GM20000 (cell line): ENCODE measurements at places on chromosomes 16 and 17.
A peak's percentile ranks its signal among the peaks of the same experiment; 100 is the strongest.

DNA sequence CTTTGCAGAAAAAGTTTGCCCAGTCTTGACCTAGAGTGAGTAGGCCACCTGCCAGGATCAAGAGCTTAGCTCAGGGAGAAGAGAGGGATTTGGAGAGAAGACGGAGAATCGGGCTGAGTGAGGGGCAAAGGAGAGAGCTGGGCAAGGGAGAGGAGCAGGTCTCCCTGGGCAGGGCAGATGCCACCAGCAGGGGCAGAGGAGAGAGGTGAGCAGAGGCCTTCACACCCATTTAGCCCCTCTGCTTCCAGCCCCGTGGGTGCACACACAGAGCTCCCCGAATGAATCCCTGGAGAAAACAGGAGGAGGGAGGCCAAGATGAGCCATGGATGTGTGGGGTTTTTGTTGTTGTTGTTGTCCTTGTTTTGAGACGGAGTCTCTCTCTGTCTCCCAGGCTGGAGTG, 29.2 kb downstream of the TBX4 start:
- DNase-seq = no peak

- DNase-seq = no peak
Observed at GRCh38 chr16:69471121-69471520, 46.7 kb downstream of the CYB5B start.

DNA sequence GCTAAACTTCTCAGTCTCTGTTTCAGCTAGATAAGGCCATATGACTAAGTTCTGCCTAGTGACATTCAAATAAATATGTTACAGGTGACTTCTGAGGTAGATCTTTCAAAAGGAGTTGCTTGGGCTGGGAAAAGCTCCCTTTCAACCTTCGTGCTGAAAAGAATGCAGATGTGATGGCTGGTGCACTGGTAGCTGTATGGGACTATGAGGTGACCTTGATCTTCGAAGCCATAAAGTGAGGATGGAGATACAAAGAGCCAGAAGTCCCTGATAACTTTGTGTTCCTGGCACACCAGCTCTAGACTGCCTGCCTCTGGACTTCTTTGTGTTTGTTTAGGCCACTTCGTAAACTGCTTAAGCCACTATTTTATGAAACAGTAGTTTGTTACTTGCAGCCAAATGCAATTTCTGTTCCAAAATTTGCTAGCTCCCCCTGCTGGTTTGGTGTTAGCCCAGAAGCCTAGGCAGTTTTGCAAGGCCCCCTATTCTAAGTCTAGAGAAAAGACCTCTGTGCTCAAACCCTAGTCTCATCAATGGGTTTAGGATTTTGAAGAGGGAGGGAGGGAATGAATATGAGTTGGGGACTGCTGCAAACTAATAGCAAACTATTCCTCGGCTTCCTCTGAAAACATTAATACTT, 23.3 kb upstream of the ERCC4 start:
- no peak for DNase-seq

GRCh38 chr17:72273289-72274056, 152.7 kb downstream of the SOX9 start:
- no peak for DNase-seq

GRCh38 chr16:48637039-48637438, 27.1 kb upstream of the N4BP1 start:
- DNase-seq = no peak

DNA sequence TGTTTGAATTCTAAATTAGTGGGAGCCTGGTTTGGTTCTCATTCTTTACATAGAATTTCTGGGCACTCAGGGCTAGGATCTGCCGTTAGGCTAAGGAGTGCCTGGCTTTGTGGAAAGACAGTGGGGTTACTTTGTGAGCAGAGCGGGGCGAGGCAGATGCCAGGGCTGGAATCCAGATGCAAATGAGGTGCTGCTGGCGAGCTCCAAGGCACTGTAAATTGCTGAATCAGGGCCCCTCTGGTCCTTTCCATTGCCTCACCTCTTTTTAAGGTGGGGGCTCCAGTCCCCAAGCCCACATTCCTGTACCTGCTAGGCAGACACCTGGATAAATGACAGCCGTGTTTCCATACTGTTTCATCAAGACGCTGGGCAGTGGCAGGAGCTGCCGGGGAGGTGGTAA, 33.8 kb downstream of the PIPOX start:
- no peak for DNase-seq

DNA sequence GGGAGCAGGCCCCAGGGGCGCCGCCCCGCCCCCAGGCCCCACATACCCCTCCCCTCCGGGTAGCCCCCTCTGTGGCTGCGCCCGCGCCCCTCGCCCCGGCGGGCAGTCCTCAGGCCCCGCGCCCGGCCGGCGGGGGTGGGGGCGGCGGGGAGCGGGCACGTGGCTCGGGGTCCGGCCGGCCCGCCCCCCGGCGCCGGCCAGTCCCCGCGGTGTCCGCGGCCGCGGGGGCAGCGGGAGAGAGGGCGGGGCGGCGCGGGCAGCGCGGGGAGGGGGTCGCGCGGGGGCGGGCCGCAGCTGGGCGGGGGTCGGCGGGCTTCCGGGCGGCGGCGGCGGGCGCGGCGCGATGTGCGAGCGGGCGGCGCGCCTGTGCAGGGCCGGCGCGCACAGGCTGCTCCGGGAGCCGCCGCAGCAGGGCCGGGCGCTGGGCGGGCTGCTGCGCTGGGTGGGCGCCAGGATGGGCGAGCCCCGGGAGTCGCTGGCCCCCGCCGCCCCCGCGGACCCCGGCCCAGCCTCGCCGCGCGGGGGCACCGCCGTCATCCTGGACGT, 335 bp downstream of the NECAB2 start:
- peak; percentile 44 for DNase-seq

- DNase-seq = no peak
Observed at GRCh38 chr16:48276102-48276501, 28.8 kb upstream of the ABCC11 start.

- DNase-seq = no peak
Observed at GRCh38 chr16:4373909-4374742, 2.5 kb downstream of the VASN start.

GRCh38 chr17:13725288-13725990, 123.7 kb upstream of the HS3ST3A1 start:
- DNase-seq = no peak

GRCh38 chr16:81551151-81551808, 106.7 kb downstream of the CMIP start:
- DNase-seq = peak; percentile 34

DNA sequence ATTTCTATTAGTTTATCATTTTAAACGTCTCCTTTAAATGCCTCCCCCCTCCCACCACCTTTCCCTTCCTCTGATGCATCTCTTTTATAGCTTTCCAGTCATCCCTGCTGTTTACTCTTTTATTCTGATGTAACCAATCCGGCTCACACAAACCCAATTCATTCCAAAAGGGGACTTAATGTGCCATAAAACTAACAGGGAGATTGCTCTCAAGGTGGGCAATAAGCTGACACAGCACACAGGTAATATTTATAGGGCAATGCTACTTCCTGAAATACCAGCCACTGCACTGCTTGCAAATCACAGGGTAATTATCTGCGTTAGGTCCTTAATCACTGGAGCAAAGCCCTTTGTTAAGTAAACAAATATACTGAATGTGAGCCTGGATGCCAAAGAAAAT, 23.3 kb upstream of the CA10 start:
- no peak for DNase-seq

DNA sequence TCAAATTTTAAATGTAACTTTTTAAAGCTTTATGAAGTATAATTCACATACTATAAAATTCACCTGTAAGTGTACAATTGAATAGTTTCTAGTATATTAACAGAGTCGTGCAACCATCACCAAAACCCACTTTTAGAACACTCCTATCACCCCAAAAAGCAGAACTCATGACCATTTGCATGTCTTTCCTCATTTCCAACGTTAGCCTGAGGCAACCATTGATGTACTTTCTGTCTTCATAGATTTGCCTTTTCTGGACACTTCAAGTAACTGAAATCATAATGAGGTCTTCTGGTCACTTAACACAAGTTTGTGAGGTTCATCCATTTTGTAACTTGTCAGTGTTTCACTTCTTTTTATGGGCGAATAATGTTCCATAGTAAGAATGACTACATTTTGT, 33.2 kb downstream of the METTL16 start:
- DNase-seq = no peak

DNA sequence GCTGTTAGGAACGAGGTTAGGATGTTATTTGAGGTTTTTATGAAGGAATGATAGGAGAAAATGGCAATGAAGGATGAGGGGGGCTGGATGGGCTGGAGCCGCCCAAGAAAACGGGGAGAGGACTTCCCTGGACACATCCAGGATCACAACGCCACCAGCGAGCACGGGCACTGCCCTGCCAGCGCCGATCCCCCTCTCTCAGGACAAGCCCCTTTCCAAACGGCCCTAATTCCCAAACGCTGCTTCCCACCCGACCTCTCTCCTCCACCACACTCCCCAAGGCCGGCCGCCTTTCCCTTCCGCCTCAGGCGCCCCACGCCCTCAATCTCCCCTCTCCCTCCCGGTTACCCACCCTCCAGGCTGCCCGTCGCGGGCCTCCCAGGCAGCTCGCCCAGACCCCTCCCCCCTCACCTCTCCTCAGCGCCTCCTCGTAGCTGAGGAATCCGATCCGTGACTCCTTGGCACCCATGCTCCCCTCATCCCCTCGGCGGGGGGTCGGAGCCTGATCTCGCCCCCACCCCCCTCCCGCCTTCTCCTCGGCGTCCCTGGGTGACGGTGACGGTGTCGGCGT, 377 bp downstream of the USP32 start:
- DNase-seq = no peak

- no peak for DNase-seq
Observed at GRCh38 chr17:78106211-78106610, 22.3 kb downstream of the TMC6 start.

GRCh38 chr17:9982159-9982558, 77.1 kb upstream of the RCVRN start:
- DNase-seq = no peak

- no peak for DNase-seq
Observed at GRCh38 chr16:11179574-11179973, 76.4 kb downstream of the SOCS1 start.

- DNase-seq = no peak
Observed at GRCh38 chr16:31706925-31707324, 166.7 kb upstream of the ZNF267 start.

GRCh38 chr17:7295230-7296180, 1.1 kb upstream of the YBX2 start:
- peak; percentile 34 for DNase-seq

- DNase-seq = no peak
Observed at GRCh38 chr16:51119973-51120729, 30.9 kb downstream of the SALL1 start.

DNA sequence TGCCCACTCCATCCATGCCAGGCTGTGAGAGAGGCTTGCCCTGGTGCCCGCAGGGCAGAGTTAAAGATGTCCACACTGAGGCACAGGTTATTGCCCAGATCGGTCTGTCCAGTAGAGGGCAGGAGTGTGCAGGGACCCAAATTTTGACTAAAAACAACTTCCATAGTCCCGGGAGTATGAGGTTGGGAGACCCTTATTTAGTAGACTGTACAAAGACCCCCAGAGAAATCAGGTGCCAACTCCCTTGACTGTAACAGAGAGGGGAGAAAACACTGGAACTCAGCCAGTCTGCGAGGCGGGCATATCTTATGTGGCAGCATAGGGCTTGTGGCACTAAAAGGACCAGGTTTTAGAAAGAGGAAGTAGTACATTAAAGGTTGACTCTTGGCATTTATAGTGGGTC, 43.4 kb downstream of the HNF1B start:
- DNase-seq = peak; percentile 66

GRCh38 chr17:80133626-80133970, 13.3 kb downstream of the EIF4A3 start:
- DNase-seq = no peak

DNA sequence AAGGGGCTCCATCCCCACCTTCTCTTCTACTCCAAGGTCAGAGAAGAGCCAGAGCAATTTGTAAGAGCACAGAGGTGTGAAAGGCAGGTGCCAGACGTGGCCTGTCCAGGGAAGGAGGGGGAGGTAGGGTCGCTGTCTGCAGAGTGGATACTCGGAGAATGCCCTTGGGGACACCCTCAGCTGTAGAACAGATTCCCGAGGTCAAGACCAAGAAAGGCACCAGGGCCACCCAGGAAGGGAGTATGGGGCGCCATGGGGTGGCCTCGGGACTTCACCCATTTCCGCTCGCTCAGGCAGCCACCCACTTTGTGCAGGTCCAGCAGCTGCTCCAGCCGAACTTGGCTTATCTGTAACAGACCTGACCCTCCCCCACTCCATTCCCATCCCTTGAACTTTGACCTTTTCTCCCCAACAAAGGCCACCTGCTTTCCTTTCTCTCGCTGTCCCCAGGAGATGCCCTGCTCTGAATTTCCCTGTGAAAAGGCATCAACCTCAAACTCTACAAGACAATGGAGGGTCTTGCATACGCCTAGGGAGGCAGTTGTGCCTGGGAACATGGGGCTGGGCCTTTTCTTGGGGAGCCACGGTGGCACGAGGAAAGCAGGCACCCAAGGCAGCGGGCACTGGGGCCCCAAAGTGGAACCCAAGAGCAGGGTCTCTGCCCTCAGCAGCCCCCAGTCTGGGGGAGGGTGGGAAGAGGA, 11.3 kb upstream of the AXIN2 start:
- no peak for DNase-seq

DNA sequence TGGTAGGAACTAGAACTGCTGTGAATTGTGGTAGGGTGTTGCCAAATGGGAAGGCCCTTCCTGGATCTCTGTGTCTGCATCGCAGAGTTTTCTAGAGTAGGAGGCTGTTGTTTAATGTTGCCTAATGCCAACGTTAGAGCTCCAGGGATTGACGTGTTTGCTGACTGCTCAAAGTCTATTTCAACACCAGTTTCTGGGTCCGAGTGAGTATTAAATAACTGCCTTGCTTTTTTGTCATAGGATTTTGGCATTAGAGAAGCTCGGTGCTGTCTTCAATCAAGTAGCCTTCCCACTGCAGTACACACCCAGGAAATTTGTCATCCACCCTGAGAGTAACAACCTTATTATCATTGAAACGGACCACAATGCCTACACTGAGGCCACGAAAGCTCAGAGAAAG, 40.0 kb downstream of the SF3B3 start:
- no peak for DNase-seq

GRCh38 chr17:57657211-57657610, 87.9 kb downstream of the CCDC182 start:
- DNase-seq = no peak

GRCh38 chr16:76713191-76713590, 436.0 kb downstream of the CNTNAP4 start:
- no peak for DNase-seq

GRCh38 chr17:1398931-1399678, 917 bp downstream of the YWHAE start:
- no peak for DNase-seq

GRCh38 chr17:15307710-15308111, 33.7 kb downstream of the TEKT3 start:
- no peak for DNase-seq

DNA sequence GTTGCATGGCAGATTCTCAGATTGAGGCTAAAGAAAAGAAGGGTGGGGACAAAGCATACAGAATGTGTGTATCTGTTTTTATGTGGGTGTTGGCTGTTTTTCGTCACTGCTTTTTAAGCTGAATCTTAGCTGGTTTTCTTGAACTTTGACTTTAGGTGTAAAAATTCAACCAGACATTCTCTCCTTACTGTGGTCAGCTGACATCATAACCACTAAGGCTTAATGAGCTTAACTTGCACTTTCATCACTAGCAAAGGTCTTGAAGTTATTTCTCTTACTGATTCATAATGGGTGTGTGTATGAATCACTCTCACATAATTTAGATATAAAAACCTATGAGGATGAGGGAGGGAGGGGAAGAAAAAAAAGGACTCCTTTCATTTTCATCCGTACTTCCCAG, 4.0 kb upstream of the CDC6 start:
- peak; percentile 40 for DNase-seq
